Stimulated activated CD8-positive, alpha-beta memory T cell treated with anti-CD3 and anti-CD28 coated beads, Interleukin-4, amount 100 ng/mL, for 1 hour (primary cell): ENCODE measurements at places on chromosomes 12 and 14.

DNA sequence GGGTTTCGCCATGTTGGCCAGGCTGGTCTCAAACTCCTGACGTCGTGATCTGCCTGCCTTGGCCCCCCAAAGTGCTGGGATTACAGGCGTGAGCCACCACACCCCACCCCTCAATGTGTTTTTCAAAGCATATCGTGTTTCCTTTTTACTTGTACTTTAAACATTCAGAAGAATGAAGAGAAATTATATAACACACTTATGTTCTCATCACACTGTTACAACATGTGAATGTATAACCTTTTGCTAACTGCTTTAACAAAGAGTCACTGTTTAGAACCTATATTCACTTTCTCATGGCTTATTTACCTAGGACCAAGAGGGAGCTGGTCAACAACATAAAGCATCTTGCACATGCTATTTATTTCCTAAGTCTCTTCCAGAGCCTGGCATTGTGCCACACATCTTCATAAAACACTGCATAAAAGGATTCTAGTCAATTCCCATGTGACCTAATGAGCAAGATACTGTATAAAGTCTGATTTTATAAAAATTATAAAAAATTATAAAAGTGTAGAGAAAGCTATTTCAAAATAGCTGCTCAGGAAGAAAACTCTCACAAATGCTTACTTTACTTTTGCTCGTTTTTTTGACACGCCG lies 16.0 kb upstream of the ACTR6 start:
- no peak for DNase-seq

DNA sequence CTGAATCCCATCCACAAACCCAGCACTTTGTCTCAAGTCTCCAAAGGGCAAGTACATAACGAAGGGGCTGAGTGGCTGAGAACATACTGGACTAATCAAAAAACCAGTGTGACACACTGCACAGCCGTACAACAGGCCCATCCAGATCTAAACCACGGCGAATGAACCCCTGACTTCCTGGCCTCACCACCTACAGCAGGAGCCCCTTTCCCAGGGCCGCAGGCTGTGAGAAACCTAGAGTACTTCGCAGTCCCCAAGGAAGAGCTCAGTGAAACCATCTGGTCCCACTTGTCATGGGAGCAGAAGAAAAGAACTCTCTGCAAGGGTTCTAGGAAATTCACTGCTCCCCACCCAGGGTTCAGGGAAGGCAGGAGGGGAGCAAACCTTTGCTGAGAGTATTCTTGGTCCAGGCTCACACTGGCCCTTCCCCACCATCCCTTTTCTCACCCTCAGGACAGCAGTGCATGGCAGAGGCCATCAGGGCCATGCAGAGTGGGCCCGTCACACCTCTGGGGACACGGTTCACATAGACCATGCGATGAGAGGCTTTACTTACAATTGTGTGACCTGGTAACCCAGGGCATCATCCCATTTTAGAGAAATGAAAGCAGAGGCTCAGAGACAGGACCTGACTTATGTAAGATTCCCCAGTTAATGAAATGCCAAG lies 192.8 kb downstream of the BCL11B start:
- DNase-seq: no peak

DNA sequence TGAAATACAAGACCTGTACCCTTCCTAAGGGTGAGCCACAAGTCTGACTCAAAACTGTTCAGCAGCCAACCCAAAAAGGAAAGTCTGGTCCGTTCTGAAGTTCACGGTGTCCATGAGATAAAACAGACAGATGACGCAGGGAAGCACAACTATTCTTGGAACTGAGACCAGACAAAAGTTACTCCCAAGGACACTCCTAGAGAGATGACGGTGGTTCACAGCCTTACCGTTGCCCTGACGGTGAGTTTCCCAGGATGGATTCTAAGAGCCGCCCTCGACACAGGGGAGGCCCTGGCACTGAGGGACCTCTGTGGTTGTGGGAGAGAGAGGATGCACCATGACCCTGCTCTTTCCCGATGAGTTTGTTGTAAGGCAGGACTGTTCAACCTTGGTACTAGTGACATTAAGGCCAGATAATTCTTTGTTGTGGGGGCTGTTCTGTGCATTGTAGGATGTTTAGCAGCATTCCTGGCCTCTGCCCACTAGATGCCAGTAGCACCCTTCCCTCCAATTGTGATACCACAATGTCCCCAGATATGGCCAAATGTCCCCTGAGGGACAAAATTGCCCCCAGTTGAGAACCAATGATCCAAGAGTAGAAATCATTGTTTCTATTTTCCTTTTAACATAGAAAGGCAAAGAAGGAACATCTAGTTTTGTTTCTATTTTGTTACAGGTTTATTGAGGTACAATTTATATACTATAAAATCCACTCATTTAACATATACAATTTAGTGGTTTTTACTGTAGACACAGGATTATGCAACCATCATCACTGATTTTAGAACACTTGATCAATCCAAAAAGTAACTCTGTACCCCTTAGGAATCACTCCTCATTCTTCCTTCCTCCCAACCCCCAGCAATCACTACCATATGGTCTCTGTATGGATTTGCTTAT lies 23.0 kb downstream of the OR10P1 start:
- DNase-seq: no peak

- DNase-seq: no peak
Measured at GRCh38 chr14:61192989-61193388, 88.1 kb downstream of the TMEM30B start.

GRCh38 chr14:59249029-59249428 lies 60.6 kb downstream of the DAAM1 start:
- no peak for DNase-seq

GRCh38 chr12:59181196-59181777 lies 261.0 kb upstream of the LRIG3 start:
- no peak for DNase-seq
